ENCODE measurements at places on chromosomes 2 and 18.

DNA sequence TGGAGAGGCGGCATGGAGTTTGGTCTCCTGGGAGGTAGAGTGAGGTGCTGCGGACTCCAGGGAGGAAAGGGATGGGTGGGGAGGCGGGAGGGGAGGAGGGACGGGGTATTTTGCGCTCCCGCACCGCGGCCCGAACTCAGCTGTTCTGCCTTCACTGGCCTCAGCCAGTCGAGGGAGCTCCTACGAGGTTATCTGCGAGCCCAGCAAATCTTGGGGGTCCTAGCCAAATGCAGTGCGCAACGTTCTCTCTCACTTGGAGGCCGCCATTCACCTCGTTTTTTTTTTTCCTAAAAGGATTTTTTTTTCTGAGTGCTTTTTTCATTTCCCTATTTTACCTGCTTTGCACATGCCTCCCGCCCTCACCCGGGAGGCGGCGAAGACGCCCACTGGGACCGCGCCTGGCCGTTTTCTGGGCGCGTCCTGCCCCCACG, 877 bp upstream of the BCL2L11 start:
- DNase-seq: no peak

DNA sequence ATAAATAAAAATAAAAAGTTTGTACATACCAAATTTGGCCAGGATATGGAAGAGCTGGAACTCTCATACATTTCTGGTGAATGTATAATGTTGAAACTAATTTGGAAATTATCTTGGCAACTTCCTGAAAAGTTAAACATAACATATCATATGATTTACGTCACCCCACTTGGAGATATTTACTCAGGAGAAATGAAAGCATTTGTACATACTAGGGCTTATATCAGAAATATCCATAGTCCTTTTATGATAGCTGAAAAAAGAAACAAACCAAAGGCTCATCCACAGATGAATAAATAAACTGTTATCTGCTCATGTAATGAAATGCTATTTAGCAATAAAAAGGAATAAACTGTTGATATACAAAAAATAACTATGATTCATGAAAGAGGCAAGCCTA, 318.2 kb upstream of the NRXN1 start:
- no peak for DNase-seq

DNA sequence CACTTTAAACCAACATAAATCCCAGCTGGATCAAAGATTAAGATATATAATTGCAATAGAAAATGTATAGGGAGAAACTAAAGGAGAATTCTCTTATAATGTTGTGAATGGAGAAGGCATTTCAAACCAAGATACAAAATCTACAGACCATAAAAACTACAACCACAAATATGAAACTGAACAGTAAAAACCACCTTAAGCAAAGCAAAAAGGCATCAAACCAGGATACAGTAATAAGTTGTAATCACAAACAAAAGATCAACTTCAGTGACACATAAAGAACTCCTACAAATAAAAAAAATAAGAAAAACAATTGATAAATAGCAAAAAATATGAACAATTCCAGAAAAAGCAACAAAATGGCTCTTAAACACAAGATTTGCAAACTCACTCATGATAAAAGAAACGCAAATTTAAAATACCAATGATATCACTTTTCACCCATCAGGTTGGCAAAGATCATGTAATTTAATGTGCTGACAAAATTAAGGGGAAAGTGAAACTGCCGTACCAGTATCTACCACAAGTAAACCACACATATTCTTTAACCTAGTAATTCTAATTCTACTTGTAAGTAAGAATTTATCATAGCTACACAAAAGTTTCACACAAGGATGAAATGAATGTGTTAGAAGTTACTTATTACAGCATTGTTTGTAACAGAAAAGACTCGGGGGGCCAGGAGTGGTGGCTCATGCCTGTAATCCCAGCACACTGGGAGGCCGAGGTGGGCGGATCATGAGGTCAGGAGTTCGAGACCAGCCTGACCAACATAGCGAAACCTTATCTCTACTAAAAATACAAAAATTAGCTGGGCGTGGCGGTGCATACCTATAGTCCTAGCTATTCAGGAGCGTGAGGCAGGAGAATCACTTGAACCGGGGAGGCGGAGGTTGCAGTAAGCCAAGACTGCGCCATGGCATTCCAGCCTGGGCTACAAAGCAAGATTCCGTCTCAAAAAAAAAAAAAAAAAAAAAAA, 101.9 kb downstream of the USP34 start:
- DNase-seq: no peak

- no peak for DNase-seq
Measured at GRCh38 chr2:55338268-55338667, 69.2 kb upstream of the MTIF2 start.

- DNase-seq: no peak
Measured at GRCh38 chr2:239803102-239803765, 221.9 kb downstream of the NDUFA10 start.

GRCh38 chr2:159446817-159447216, 160.3 kb upstream of the WDSUB1 start:
- no peak for DNase-seq

- no peak for DNase-seq
Measured at GRCh38 chr18:3468833-3469232, 18.9 kb downstream of the TGIF1 start.
